ENCODE measurements at places on chromosomes 4 and X.

GRCh38 chr4:156949373-156949814 is 22.2 kb downstream of the PDGFC start:
- no peak for DNase-seq

- DNase-seq = no peak
These were observed 50.0 kb upstream of the TBC1D9 start for GRCh38 chr4:140806163-140806562.

- no peak for DNase-seq
These were observed 86.8 kb downstream of the GATB start for GRCh38 chr4:151673908-151674520.

GRCh38 chr4:150525321-150525868 is 56.6 kb upstream of the MAB21L2 start:
- DNase-seq = no peak

DNA sequence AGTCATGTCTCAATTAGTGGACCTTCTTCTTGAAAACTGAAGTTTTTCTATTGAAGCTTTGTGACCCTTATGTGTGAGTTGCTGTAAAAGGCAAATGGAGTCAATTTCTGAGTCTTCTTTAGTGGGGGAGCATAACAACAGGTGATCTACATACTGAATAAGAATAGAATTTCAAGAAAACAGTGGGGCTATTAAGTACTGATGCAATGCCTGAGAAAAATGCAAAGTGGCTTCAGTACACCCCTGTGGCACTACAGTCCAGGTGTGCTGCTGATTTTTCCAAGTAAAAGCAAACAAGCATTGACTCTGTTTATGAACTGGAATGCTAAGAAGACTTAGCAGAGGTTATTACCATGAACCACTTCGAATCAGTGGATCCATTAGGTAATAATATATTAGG is 328.0 kb upstream of the PABPC4L start:
- no peak for DNase-seq
